ENCODE measurements at places on chromosomes 2 and 18. TPM values are rescaled to one million over a fixed set of nuclear protein-coding genes. Genes with fewer than 3 reads are reported as not detected.

- H3K4me3 ChIP-seq: no peak overlapping the region
- H3K36me3 ChIP-seq: no peaks in the 10 kb centered on the region
- H3K27ac ChIP-seq: no peak overlapping the region
- H3K27me3 ChIP-seq: no peaks in the 10 kb centered on the region
- H3K4me1 ChIP-seq: no peaks in the 10 kb centered on the region
Observed at GRCh38 chr2:120791962-120792297, 56.3 kb downstream of the GLI2 start.

- H3K27ac ChIP-seq: no peak overlapping the region
- H3K4me3 ChIP-seq: no peak overlapping the region
- peaks cover 34% of the 10 kb centered on the region for H3K36me3 ChIP-seq
- DNase-seq: no peak
Observed at GRCh38 chr2:200930947-200931626, 32.4 kb downstream of the ORC2 start.

DNA sequence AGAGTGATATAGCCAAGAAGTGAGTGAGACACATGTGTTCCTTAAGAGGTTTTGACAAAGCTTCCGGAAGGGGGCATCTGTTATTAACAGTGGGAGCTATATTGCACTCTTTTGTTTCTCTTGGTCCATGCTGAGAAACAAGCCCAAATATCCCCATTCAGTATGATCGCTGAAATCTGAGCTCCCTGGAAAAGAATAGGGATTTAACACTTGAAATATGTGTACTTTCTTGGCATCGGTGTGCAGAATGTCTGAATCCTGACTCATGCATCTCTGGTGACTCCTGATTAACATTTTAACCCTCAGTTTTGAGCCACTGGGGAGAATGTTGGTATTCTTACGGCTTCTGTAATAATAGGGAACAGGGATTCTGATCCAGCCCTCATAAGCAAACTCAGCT lies 448.1 kb downstream of the TSN start:
- H3K36me3 ChIP-seq: no peaks in the 10 kb centered on the region
- H3K27ac ChIP-seq: no peak overlapping the region
- H3K27me3 ChIP-seq: no peaks in the 10 kb centered on the region
- no peak overlapping the region for H3K4me3 ChIP-seq
- DNase-seq: no peak

- H3K4me3 ChIP-seq: peak overlapping the region; percentile 60
- peak overlapping the region; percentile 84 for H3K27ac ChIP-seq
- no peaks in the 10 kb centered on the region for H3K36me3 ChIP-seq
- peak; percentile 29 for DNase-seq
- peaks cover 10% of the 10 kb centered on the region for H3K4me1 ChIP-seq
Observed at GRCh38 chr2:26477126-26477910, 606 bp downstream of the OTOF start.

GRCh38 chr2:67579806-67580205 lies 182.7 kb downstream of the ETAA1 start:
- H3K4me1 ChIP-seq: no peaks in the 10 kb centered on the region
- no peaks in the 10 kb centered on the region for H3K27me3 ChIP-seq
- no peak for DNase-seq
- no peak overlapping the region for H3K4me3 ChIP-seq
- no peak overlapping the region for H3K27ac ChIP-seq

DNA sequence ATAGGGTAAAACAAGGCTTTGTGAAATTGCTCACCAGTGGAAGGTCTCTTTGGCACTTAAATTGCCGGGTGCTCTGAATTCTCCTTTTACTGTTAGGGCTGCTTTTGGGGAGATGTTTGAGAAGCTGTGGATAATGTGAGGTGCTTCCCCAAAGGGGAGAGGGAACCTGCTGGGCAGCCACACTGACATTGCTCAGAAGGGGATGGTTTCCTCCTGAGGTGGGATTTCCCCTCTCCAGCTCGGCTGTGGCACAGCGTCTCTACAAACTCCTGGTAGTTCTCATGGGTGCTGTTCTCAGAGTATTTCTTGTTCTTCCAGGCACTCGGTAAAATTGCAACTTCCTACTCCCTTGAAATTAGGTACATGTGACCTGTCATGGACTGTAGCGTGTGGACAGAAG lies 124.2 kb downstream of the LPIN1 start:
- H3K27ac ChIP-seq: no peak overlapping the region
- H3K4me3 ChIP-seq: no peak overlapping the region
- no peaks in the 10 kb centered on the region for H3K36me3 ChIP-seq
- H3K27me3 ChIP-seq: peaks cover 8% of the 10 kb centered on the region

The ASXL3 gene
- total RNA-seq: not detected

DNA sequence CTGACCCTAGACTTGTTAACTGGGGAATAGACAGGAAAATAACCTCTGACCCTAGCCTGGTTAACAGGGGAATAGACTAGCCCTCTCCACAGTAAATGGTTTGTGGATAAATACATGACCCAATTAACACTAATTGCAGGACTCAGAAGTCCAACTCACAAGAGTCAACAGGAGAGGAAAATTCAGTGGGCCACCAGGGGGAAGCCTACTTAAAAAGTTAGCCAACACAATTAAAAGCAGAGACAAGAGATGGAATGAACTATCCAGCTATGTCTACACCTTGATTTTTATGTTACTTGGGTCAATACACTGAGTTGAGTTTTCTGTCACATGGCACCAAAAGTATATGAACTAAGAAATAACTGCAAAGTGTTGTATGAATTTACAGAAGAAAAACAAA lies 158.8 kb upstream of the SLC39A10 start:
- H3K36me3 ChIP-seq: peaks cover 42% of the 10 kb centered on the region
- peak; percentile 52 for DNase-seq
- H3K27me3 ChIP-seq: no peaks in the 10 kb centered on the region
- peaks cover 43% of the 10 kb centered on the region for H3K4me1 ChIP-seq

The DLGAP1 gene
- 0.10 TPM for total RNA-seq

The GALNT14 gene
- not detected for total RNA-seq

DNA sequence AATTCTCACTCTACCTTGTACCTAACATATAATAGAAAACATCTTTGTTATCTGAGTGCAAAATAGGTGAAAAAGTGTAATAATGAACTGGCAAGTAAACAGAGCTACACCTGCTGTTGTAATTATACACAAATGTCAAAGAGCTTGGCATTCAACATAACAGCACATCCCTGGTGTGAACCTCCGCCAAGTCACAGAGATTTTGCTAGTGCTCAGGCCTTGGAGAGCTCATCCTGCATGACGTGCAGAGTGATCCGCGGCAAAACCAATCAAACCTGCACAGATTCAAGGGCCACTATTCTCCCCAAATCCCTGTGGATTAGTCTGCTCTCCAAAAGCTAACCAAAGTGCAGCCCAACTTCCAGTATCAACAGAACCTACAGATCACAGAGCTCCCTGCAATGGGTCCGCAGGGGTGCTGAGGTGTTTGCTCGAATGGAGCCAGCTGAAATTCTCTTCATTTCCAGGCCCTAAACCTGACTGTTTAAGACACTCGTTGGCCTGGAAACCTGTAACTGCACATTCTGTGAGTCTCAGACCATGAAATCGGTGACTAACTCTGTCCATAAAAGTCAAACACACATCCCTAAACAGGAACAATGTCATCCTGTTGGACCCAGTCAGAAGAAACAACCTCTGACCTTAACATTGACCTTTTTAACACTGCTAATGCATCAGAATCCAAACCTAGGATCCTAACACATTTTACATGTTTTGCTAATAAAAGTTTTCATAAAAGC lies 111.8 kb downstream of the EPB41L3 start:
- H3K4me1 ChIP-seq: no peaks in the 10 kb centered on the region
- no peaks in the 10 kb centered on the region for H3K36me3 ChIP-seq
- no peak overlapping the region for H3K27ac ChIP-seq
- DNase-seq: no peak
- no peaks in the 10 kb centered on the region for H3K27me3 ChIP-seq

DNA sequence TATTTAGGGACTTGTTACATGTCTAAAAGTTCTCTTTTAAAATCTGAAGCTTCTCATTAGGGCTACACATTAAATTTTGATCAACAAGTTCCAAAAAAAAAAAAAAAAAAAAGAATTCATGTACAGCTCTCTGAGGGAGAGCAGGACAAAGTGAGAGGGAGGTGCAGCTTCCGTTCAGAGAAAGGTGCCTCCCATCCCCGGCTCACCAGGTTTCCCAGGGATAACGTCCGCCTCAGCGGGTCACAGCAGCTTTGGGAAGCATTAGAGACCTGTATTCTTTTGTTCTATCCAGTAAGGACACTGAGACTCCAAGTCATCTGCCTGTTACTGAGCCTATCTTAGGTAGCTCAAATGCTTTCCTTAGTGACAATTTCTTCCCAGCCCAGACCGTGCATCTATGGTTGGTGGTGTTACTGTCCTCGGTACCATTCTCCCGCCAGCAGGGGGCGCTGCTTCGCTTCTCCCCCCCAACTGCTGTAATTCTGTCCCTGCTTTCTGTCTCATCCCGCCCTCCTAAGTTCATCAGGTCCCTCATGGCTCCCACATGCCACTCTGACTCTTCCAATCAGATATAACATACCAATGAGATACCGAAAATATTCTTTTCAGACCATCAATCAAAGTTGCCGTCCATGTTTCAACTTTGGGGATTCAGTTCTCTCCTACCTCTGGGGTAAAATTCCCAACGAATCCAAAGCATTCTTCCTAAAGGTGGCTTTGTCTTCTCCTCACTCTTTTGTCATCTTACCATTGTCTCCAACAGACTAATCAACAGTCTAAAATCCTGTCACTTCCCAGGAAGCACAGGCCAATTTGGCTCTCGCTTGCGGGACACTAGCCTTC lies 466.5 kb downstream of the METTL4 start:
- no peaks in the 10 kb centered on the region for H3K36me3 ChIP-seq
- peak; percentile 46 for DNase-seq
- peaks cover 8% of the 10 kb centered on the region for H3K27me3 ChIP-seq
- H3K4me1 ChIP-seq: no peaks in the 10 kb centered on the region
- H3K27ac ChIP-seq: no peak overlapping the region
- H3K4me3 ChIP-seq: no peak overlapping the region

The SLC11A1 gene
- 0.17 TPM for total RNA-seq

The ACADL gene
- total RNA-seq: not detected

DNA sequence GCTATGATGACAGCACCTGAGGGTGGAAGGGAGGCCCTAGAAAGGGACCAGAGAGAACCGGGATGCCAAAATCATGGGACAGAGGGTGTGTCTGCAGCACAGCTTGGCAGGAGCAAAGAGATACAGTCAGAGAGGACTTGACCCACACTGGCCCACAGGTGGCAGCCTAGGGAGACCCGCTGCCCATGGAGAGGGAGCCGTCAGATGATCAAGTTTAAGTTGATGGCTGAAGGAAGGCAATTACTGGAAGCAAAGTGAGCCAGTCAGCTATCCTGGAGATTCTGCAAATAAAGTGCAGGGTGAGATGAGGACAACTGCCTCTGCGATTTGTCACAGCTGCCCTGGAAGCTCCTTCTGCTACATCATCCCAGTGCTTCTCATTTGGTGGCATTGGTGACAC lies 74.0 kb downstream of the CMPK2 start:
- no peaks in the 10 kb centered on the region for H3K36me3 ChIP-seq

DNA sequence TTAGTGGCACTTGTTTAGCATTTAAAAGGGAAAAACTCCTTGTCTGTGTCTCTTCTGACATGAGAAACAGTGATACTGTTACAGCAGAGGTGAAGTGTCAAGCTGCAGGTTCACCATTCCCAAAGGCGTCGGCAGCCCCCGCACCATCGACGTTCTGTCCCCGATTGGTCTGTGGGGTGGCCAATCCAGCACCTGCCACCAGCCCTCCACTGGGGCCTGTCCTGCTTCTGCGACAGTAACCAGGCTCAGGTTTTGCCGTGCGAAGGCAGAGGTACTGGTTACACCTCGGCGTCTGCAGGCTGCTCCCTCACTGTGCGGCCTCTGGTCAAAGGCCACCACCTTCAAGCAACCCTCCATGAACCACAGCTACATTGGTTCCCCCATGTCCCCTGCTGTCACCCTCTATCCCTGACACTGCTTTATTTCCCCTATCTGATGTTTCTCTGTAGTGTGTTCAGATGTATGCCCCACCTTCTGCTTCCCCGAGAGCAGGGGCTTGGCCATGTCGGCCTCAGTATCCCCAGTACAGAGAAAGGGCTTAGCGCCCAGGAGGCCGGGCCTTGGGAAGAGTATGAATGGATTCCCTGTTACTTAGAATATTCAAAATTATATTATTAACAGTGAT lies 8.6 kb upstream of the ESPNL start:
- peaks cover 5% of the 10 kb centered on the region for H3K36me3 ChIP-seq
- H3K4me3 ChIP-seq: no peak overlapping the region
- H3K27ac ChIP-seq: no peak overlapping the region
- peaks cover 8% of the 10 kb centered on the region for H3K4me1 ChIP-seq

The VWA3B gene
- not detected for total RNA-seq

GRCh38 chr2:54084600-54084999 lies 30.8 kb upstream of the ACYP2 start:
- no peaks in the 10 kb centered on the region for H3K27me3 ChIP-seq
- no peaks in the 10 kb centered on the region for H3K36me3 ChIP-seq
- no peak overlapping the region for H3K4me3 ChIP-seq
- peaks cover 5% of the 10 kb centered on the region for H3K4me1 ChIP-seq
- no peak for DNase-seq

The NEU2 gene
- total RNA-seq: not detected

GRCh38 chr2:241011751-241012510 lies 13.5 kb downstream of the SNED1 start:
- H3K4me3 ChIP-seq: no peak overlapping the region
- peaks cover 22% of the 10 kb centered on the region for H3K4me1 ChIP-seq
- peak; percentile 5 for DNase-seq
- no peaks in the 10 kb centered on the region for H3K36me3 ChIP-seq

The PTPN4 gene
- total RNA-seq: 75.2 TPM

The UGT1A4 gene
- total RNA-seq: not detected

GRCh38 chr2:129443235-129443864 lies 536.1 kb upstream of the RAB6C start:
- H3K36me3 ChIP-seq: no peaks in the 10 kb centered on the region
- DNase-seq: no peak
- H3K27ac ChIP-seq: no peak overlapping the region
